Omental fat pad (tissue), 4 donors: ENCODE measurements at places on chromosomes 12 and 14. TPM values are rescaled to one million over a fixed set of nuclear protein-coding genes. Genes with fewer than 3 reads are reported as not detected.

Gene LETMD1
- total RNA-seq: 38.9 TPM

Gene TEX52
- total RNA-seq: not detected

Gene VDR
- total RNA-seq: 2.8 TPM

Gene ALDH1L2
- 22.4 TPM for total RNA-seq

Gene TAS2R14
- total RNA-seq: 2.0 TPM

- no peak for DNase-seq
Measured at GRCh38 chr12:11669348-11669747, 19.9 kb downstream of the ETV6 start.

GRCh38 chr12:50564237-50564947 lies 59.6 kb downstream of the DIP2B start:
- DNase-seq: no peak

- DNase-seq: no peak
Measured at GRCh38 chr12:6171409-6172015, 28.7 kb upstream of the CD9 start.

GRCh38 chr14:29584992-29585391 lies 342.7 kb downstream of the PRKD1 start:
- no peak for DNase-seq

DNA sequence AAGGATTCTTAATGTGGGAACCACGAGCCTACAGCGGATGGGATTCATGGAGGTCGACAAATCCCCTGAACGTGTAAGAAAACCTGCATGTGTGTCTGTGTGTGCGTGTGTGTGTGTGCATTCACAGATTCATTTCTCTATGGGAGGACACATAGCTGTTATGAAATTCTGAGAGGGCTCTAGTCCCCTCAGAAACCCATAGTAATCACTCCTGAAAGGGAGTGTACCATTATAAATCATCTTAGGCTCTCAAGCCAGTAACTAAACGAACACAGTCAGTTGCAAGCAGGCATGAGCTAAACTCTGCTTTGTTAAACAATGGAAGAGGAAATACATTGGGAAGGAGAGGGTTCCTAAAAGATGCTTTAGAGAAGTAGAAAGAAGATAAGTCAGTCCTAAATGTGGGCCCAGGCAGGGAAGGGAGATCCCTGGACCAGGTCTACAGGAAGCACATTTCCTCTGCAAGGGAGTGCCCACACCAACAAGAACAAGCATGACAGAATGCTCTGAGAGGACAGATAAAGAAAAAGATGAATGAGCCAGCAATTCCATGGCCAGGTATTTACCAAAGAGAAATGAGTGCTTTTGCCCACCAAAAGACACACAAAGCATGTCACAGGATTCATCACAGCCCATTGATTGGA lies 91.3 kb downstream of the ITPR2 start:
- DNase-seq: no peak

DNA sequence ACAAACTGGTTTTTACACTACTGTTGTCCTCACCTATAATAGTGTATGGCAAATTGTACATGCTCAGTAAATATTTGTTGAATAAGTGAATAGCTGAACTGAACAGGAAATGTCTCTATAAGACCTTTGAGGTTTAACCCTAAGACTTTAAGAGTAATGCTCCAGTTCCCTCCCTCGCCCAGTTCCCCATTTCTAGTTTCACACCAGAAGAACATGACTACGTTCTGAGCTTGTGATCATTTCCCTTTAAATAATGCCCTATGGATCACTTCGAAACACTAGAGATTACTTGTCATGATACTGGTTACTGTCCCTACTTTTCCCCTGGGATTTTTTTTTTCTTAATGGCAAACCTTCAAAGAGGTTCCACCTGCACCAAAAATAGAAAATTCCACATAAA lies 69.3 kb downstream of the PRKD1 start:
- DNase-seq: no peak

DNA sequence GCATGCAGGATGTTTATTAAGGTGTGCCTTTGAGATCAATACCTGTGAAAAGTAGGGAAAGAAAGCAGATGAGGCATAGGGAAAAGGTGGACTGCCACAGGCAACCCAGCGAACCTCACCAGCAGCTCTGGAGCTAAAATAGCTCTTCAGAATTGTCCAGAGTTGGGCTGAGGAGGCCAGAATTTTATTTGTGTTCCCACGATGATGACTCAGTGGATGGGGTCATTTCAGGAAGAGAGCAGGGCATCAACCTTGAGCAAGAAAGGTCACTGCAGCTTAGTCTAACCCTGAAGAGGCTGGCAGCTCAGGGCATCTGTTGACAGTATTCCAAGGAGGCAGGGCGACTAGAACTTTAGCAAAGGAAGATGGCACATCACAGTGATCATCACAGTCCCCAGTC lies 696.1 kb downstream of the DIO2 start:
- no peak for DNase-seq

GRCh38 chr14:55441286-55441685 lies 870 bp upstream of the TBPL2 start:
- no peak for DNase-seq

DNA sequence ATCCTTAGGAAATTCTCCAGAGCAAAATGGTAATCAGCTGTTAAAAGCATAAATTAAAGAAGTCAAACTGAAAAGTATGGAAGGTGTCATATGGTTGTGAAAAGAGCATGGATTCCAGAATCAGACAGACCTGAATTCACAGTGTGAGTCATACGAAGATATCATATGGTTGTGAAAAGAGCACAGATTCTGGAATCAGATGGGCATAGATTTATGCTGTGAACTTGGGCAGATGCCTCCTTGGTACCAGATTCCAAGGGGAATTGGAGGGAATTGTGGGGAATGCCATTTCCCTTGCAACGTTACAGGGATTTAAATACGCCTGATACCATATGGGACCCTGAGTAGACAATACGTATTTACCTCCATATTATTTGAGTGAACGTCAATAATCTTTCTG lies 183.7 kb downstream of the GALC start:
- no peak for DNase-seq

GRCh38 chr14:22319526-22320361 lies 269.3 kb downstream of the DAD1 start:
- DNase-seq: no peak

GRCh38 chr14:61510736-61511557 lies 184.4 kb upstream of the HIF1A start:
- no peak for DNase-seq

- DNase-seq: no peak
Measured at GRCh38 chr12:98328467-98328866, 186.9 kb upstream of the TMPO start.

GRCh38 chr12:88273875-88274274 lies 131.8 kb downstream of the TMTC3 start:
- DNase-seq: no peak

- DNase-seq: no peak
Measured at GRCh38 chr12:119877639-119877948, 474 bp upstream of the CIT start.

- no peak for DNase-seq
Measured at GRCh38 chr12:122569288-122569687, 42.2 kb downstream of the KNTC1 start.

- no peak for DNase-seq
Measured at GRCh38 chr14:84128050-84128449, 1401.9 kb upstream of the FLRT2 start.
